Activated CD8-positive, alpha-beta memory T cell treated with anti-CD3 and anti-CD28 coated beads for 1 hour (primary cell): ENCODE measurements at places on chromosomes 5 and 9.

- no peak for DNase-seq
Observed at GRCh38 chr5:41154491-41154890, 58.8 kb downstream of the C6 start.

- no peak for DNase-seq
Observed at GRCh38 chr5:150295741-150296486, 6.3 kb upstream of the CAMK2A start.

GRCh38 chr5:132474131-132474723 is 16.3 kb downstream of the IRF1 start:
- no peak for DNase-seq

DNA sequence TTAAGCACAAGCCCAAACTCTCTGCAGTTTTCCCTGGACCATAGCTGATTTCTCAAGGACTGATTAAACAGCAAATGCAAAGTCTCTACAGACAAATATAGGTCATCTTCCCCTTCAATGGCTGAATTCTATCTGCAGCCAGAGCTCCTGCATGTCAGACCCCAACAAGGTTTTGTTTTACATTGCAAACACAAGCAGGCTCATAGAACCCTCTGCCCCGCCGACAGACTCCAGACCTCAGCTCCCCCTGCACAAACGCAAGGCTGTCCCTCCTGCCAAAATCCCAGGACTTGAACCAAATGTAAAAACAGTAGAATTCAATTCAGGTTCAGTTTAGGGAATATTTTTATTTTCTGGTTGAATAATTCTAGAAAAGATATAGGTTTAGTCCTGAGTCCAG is 526.7 kb upstream of the TRPC7 start:
- no peak for DNase-seq

DNA sequence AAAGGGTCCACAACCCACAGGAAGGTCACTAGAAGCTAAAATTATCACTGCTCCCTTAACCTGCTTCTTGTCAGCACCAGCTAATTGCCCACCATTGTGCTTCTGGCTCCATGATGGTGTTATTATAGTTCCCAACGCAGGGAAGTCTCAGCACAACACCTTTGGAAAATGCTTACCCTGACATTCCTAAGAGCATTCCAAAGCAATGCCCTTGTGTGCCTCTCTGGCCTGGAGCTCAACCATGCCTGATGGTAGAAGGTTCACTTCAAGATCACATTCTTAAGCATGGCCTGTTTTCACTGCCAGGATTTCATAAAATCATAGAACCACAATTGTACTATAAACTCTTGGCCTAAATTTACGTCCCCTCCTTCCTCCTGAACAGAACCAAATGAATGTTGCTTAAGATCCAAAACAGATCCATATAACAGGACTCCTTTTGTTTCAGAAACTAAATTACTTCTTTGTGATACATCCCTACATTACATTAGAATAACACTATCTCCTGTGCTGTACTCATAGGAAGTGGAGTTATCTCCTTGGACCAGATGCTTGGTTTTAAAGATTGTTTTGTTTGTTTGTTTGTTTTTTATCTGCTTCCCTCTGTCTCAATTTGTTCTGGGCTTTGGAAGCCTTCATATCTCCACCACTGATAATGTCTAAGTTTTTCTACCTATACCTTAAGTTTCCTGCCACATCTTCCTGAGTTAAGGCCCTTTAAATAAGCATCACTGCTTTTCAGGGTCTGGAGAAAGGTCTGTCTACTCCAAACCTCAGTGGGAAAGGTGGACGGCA is 32.1 kb downstream of the ARL15 start:
- no peak for DNase-seq

GRCh38 chr5:32299059-32299677 is 13.6 kb downstream of the MTMR12 start:
- no peak for DNase-seq

DNA sequence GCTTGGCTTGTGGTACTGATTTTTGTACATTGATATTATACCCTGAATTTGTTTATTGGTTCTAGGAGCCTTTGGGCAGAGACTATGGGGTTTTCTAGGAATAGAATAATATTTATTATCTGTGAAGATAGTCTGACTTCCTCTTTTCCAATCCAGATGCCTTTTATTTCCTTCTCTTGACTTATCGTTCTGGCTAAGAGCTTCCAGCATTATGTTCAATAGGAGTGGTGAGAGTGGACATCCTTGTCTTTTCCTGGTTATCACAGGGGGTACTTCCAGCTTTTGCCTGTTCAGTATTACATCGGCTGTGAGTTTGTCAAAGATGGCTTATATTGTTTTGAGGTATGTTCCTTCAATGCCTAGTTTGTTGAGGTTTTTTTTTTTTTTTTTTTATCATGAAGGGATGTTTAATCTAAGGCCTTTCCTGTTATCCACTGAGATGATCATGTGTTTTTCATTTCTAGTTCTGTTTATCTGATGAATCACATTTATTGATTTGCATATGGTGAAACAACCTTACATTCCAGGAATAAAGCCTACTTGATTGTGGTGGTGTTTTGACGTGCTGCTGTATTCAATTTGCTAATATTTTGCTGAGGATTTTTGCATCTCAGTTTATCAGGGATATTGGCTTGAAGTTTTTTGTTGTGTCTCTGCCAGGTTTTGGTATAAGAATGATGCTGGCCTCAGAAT is 77.5 kb downstream of the CERT1 start:
- no peak for DNase-seq

GRCh38 chr9:96299823-96300222 is 2.2 kb downstream of the HSD17B3 start:
- no peak for DNase-seq

DNA sequence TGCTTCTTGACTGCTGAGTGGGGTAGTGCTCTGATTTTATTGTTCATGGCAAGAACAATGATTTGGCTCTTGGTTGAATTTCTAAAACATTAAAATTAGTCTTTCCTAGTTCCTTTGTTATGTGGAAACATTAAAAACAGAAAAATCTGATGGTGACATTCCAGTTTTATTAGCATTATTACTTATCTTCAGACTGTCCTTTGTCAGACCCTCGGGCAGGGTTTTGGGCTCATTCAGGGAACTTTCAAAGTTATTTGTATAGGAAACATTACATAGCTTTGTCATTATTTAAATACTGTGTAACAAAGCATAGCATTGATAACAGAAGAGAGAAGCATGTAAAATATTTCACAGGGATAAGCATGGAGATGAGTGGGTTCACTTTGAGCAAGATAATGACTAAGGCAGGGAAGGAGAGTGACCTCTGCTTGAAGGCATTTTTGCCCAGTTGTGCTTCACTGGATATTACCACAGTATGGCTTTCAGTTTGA is 119.9 kb downstream of the KDM4C start:
- no peak for DNase-seq
